ENCODE measurements at places on chromosomes 16 and 17.

GRCh38 chr17:80727409-80727755, 182.7 kb downstream of the RPTOR start:
- no peak for DNase-seq

DNA sequence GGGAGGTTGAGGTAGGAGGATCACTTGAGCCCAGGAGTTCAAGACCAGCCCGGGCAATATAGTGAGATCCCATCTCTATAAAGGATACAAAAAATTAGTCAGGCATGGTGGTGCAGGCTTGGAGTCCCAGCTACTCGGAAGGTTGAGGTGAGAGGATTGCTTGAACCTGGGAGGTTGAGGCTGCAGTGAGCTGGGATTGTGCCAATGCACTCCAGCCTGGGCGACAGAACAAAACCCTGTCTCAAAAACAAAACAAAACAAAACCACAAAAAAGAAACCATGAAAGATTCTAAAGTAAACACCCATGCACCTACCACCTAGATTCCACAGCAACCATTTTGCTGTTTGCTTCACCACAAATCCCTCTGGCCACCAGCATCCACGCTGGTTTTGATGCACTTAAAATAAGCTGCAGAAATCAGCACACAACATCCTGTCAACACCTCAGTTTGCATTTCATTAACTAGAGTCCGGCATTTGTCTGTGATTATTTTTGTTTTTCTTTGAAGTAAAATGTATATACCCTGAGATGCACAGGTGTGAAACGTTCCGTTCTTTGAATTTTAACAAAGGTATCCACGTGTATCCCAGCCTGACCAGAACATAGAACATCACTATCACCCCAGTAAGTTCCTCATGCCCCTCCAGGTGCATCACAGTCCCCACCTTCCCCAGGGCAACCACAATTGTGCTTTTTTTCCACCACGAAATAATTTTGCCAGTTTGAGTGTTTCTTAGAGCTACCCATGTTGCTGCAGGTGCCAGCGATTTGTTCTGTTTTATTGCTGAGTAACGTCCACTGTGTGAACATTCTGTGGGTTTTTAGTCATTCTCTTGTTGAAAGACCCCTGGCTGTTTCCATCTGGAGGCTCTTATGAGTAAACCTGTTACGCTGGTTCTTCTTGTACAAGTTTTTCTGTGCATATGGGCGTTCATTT, 191.5 kb downstream of the SEC14L1 start:
- DNase-seq = no peak

DNA sequence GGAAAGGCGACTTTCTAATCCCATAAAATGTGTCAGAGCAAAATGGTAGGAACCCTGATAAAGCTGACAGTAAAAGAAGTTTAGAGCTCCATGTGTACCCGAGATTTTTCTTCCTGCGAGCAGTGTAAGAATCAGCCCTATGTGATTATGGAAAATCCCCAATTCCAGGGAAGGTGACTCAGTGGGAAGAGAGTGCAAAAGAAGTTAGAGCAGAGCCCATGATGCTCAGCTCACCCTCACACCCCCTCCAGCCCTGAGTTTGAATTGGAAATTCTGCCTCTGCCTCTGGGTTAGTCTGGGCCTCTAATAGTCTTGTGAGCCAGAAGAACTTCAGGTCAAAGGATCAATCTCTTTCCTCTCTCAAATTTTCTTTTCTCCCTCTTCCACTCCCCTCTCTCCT, 12.5 kb downstream of the C17orf78 start:
- DNase-seq = no peak

GRCh38 chr17:28460901-28461300, 12.5 kb upstream of the SLC13A2 start:
- DNase-seq = no peak

DNA sequence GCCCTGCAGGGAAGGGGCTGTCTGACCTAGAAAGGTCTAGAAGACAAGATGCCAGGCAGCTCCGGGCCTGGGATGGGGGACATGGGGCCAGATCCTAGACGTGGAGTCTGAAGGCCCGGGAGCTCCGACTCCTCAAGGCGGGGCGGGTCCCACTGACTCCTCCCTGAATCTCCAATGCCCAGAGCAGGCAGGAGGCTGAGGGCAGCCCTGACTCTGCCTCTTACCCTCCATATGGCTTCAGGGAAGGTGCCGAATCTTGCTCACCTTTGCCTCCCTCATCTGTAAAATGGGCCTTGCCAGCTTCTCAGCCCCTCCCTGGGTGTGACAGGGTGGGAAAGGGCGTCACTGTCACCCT, 14.8 kb downstream of the VASN start:
- DNase-seq = no peak

- DNase-seq = no peak
Observed at GRCh38 chr17:48566717-48567116, 11.4 kb downstream of the HOXB4 start.

- no peak for DNase-seq
Observed at GRCh38 chr16:77191259-77191969, 424 bp downstream of the MON1B start.

- peak; percentile 61 for DNase-seq
Observed at GRCh38 chr16:4505356-4506147, 29.4 kb downstream of the HMOX2 start.

DNA sequence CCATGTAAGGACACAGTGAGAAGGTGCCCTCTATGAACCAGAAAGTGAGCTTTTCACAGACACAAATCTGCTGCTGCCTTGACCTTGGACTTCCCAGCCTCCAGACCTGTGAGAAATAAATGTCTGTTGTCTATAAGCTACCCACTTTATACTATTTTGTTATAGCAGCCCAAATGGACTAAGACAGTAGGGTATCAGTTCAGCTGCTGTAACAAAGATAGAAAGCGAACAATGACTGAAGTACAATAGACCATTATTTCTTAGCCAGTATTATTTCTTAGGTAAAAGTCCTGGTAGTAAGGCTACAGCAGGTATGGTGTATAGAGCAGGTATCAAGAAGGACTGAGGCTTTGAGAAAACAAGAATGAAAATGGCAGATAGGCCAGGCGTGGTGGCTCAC, 117.0 kb downstream of the SLC39A11 start:
- no peak for DNase-seq

- no peak for DNase-seq
Observed at GRCh38 chr17:55911186-55911585, 160.3 kb downstream of the PCTP start.

DNA sequence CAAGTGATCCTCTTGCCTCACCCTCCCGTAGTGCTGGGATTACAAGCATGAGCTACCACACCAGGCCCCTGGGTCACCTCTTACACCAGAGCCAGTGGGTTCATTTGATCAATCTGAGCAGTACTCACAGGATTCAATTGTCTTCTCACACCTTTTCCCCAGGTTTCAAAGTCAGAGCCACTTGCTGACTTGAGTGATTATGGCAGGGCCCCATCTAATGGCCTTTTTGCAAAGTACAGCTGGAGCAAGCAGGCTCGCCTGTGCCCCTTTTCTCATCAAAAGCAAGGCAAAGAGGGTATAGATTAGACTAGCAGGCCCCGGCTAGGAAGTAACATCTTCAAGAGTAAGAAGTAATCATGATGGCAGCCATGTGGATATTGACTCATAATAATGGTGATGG, 114.8 kb upstream of the NOL11 start:
- no peak for DNase-seq

GRCh38 chr17:45108051-45108450, 24.3 kb downstream of the PLCD3 start:
- no peak for DNase-seq

DNA sequence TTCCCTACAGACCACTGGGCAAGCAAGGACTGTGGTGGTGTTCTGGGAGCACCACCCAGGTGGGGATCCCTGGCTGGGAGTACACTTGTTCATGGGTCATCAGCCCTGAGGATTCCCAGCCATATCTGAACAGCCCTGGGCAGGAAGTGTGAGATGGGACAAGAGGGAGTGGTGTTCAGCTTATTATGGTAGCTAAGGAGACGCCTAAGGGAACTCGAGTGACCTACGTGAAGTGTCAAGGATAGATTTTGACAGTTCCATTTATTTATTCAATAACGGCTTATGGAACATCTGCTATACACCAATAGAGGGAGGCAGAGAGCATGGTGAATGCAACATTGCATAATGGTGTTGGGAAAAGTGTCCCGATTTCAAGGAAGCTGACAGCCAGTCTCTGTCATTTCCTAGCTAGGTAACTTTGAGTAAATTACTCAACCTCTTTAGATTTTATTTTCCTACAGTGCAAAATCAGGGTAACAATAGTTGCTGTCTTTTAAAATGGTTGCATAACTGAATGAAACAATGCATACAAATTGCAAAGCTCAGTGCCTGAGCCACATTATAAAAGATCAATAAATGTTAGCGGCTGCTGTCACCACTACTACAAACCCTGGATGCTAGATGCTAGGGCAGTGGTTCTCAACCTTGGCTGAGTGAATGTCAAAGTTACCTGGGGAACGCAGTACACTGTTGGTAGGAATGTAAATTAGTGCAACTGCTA, 534.1 kb downstream of the GRIN2A start:
- DNase-seq = no peak

DNA sequence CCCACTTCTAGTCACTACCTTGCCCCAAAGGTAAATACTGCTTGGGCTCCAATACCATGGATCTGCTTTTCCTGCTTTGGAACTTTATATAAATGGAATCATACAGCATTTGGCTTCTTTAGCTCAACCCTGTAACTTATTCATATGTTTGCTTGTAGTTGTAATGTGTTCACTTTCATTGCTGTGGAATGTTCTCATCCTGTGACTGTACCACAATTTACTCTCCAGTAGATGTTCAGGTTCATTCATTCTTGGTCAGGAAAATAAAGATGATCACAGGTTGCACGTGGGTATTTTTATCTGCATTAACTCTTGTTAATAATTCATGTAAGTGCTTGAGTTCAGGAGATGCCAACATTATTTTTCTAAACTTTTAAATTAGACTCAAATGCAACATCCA, 6.7 kb upstream of the BEAN1 start:
- DNase-seq = no peak

DNA sequence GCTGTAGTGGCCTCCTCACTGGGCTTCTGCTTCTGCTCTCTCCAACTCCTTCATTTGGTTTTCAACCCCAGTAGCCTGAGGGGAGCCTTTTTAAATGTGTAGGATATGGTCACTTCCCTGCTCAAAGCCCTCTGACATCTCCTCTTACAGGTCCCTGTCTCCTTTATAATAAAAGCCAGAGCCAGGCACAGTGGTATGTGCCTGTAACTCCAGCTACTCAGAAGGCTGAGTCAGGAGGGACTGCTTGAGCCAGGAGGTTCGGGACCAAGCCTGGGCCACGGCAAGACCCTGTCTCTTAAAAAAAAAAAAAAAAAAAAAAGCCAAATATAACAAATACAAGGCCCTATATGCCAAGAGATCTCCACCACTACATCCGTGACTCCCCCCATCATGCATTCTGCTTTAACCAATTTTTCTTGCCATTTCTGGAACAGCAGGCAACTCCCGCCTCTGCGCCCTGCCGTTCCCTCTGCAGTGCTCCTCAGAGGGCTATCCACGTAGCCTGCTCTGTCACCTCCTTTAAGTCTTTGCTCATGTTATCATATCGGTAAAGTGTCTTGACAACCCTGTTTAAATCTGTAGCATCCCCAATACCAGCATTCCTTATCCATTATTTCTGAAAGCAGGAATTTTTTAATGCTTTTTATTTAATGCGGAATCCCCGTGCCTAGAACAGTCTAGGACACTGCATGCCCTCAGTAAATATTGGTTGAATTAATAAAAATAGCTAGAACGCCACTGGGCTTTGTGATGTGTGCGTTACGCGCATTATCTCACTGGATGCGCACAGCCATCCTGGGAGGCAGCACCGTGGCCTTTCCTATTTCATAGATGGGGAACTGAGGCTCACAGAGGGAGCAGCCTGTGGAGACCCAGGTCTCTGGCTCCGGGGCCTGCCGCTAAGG, 9.5 kb downstream of the ZNF771 start:
- DNase-seq = no peak

GRCh38 chr16:47392081-47392480, 68.8 kb downstream of the ITFG1 start:
- no peak for DNase-seq

GRCh38 chr16:83925095-83925905, 26.4 kb downstream of the MLYCD start:
- no peak for DNase-seq

DNA sequence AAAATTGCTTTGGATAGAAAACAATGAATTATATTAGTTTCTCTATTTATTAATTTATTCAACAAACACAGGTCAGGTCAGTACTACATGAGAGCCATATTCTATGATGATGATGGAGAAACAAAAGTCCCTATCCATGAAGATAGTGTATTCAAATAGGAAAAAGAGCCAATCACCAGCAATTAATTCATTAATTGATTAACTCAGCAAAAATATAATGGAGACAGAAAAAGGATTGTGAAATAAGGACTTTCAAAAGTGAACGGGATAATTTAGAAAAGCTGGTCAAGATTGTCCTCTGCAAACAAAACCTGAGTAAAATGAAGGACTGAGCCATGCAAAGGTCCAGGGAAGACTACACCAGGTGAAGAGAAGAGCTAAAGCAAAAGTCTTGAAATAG, 1517.7 kb upstream of the CDH8 start:
- DNase-seq = no peak

DNA sequence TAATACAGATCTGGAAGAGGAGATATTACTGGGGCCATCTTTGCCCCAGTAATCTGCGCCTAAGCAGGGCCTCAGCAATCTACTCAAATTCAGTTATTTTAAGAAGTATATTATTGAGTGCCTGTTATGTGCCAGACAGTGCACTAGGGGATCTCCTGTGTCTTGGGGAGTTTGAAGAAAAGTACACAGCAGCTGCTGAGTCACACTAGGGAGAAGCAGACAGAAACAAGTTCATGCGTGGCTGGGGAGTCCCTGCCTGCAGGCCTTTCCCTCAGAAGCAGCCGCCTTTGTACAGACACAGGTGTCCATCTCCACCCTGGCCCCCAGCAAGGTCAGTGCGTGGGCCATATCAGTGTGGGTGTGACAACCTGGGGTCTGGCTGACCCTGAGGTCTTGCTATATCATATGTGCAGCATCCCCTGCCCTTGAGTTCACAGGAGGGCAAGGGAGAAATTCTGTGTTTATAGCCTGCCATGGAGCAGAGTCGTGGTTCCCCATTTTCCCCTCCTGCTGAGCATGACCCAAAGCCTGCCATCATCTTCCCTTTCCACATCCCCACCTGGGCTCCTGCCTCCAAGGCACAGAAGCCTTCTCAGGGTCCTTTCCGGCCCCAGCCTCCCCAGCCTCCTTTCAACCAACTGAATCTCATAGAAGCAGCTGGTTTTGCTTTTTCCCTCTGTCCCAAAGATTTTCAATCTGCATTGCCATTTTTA, 229.9 kb upstream of the SDK2 start:
- no peak for DNase-seq

- DNase-seq = no peak
Observed at GRCh38 chr16:84732674-84733352, 33.0 kb downstream of the USP10 start.

DNA sequence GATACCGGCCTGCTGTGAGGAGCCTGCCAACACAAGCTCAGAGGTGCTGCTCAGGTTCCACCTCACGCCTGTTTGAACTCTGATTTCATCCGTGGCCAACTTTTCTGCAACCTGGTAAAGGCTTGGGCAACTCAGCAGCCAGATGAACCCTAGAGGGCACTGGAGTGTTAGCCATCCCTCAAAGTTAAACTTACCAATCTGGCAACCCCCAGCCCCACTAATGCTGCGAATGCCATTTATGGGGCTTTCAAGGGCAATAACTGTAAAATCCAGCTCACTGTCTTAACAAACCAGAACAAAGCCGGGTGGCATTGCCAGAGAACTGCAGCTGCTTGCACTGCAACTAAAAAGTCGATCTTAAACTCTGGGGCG, 105.5 kb downstream of the AXIN2 start:
- DNase-seq = no peak
